ENCODE measurements at places on chromosomes 4 and X. TPM values are rescaled to one million over a fixed set of nuclear protein-coding genes. Genes with fewer than 3 reads are reported as not detected.
A peak's percentile ranks its signal among the peaks of the same experiment; 100 is the strongest.

DNA sequence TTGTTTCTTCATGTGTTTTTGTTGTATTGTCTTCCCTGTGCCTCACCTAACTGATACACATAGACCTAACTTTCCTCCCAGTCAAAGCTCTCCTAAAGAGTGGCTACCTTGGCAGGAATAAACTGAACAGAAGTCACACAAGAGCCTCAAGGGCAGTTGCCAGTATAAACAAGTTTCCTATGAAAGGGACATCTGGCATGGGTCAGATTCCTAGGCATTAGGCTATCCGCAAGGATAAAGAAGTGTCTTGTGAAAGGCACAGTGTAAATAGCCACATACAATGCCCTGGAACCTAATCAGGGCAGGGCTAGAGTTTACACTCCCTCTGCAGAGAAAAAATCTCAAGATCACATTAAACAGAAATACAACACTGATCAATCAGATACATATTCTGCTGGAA lies 220.8 kb downstream of the SPANXN3 start:
- no peak for DNase-seq

DNA sequence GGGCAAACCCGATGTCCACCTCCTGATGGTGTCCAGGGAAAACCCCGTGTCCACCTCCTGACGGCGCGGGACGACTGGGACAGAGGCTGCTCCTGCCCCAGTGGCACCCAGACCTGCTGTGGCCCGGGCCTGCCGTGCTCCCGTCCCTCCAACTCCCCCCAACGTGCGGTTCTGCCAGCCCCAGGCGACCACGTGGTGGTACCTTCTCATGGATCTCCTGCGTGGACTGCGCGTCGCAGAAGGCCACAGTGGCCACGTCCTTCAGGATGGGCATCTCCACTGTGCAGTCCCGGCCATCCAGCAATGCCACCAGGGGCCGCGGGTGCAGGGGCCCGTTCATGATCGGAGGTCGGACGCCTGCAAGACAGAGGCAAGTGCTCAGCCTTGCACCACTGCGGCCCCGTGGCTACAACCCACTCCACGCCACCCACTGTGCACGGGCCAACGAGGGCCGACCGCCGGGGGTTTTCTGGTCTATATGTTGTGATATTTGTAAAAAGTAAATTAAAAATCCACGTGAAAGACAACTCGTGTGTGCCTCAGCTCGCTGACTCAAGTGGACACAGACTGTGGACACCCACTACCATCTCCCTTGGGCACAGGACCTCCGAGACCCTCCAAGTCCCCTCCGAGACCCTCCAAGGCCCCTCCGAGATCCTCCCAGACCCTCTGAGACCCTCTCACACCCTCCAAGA lies 10.8 kb downstream of the CTBP1 start:
- DNase-seq, result no peak

GRCh38 chrX:65900850-65901844 lies 138.7 kb downstream of the VSIG4 start:
- DNase-seq, result no peak

- DNase-seq, result no peak
Observed at GRCh38 chrX:17596546-17597205, 140.6 kb upstream of the SCML1 start.

GRCh38 chr4:122814426-122814825 lies 12.2 kb upstream of the FGF2 start:
- DNase-seq, result no peak

GRCh38 chr4:25953740-25954139 lies 39.7 kb downstream of the SMIM20 start:
- peak; percentile 88 for DNase-seq

DNA sequence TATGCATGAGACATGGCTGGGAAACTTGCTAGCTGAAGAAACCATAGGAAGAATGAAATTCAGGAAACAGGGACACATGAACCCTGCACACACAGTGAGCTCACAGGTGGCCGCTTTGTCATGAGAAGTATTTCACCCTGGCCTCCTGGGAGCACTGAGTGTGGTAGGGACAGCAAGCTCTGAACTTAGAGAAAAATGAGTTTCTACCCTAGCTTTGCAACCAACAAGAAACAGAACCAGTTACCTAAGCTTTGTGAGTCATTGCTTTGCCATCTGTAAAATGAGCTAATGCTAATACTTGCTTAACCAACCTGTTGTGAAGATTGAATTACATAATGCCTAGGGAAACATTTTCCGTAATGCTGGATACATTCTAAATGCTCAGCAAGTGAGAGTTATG lies 206.6 kb upstream of the HS3ST1 start:
- no peak for DNase-seq

DNA sequence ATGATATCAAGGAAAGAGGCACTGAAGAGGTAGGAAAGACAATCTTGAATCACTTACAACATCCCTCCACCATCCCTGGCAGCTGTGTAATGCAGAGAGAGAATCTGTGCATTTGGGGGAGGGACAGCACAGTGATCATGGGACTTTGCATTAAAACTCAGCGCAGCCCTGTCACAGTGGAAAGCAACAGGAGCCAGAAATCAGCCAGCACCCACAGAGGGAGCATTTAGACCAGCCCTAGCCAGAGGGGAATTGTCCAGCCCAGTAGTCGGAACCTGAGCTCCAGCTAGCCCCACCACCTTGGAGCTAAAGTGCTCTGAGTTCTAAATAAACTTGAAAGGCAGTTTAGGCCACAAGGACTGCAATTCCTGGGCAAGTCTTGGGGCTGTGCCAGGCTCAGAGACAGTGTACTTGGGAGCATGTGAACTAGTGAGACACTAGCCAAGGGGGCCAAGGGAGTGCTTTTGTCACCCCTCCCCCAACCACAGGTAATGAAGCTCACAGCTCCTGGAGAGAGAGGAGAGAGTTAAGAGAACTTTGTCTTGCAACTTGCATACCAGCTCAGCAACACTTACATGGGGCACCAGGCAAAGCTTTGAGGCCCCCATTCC lies 83.9 kb upstream of the FAM241A start:
- no peak for DNase-seq

DNA sequence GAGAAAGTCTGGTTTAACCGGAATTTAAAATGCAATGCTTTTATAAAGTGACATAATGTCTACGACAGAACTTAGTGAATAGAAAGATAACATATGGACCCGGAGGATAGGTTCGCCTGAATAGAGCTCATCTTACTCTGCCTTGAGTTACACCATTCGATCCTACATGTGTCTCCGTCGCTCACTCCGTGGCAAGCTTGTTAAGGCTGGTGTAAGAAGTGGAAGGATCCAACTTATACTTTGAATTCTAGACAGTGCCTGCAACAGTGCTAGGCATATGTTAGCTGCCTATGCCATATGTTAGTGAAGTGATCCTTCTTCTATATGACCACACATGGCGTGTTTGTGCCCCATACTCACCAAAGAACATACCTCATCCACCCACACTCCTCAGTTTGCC lies 50.9 kb downstream of the SEL1L3 start:
- DNase-seq, result peak; percentile 82

DNA sequence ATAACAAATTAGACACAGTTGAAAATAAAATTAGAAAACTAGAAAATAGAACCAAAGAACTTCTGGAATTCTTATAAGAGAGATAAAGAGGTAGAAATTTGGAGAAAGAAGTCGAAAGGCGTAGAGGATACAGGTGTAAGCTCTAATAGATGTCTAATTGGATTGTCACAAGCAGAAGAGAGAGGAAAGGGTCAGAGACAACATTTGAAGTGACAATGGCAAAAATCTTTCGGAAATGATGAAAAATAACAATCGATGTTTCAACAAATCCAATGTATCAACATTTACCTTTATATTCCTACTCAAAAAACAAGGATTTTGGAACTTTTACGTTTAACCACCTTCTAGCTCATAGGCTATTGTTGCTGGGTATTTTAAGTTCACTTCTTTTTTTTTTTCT lies 3.8 kb downstream of the CXCL8 start:
- DNase-seq, result no peak

DNA sequence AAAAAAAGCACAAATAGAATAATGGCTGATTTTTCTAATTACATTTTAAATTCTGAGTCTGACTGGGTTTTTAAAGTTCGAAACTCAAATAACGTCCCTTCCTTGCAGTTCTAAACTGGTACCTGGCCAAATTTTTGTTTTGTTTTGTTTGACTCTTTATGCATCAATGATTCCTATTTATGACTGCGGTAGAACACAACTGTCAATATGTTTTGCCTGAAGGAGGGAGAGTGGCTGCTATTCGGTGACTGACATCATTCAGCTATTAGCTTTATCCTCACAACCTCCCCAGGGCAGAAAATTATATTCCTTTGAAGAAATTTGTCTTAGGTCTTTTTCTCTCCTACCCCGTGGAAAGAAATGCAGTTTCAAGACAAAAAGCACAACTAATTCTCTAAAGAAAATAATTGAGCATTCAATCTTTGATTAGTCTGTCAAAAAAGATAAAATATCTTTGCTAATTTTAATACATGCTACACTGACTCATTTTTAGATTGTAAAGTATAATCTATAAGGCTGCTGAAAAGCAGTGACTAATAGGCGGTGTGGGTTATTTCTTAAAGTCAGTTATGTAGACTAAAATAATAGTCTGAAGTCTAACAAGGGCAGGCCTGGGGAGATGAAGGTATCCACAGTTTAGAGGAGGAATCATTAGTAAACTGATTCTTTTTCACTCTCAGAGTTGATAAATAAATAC lies 61.9 kb downstream of the TMEM150C start:
- DNase-seq, result no peak

- peak; percentile 65 for DNase-seq
Observed at GRCh38 chr4:118994030-118994429, 105.4 kb downstream of the SYNPO2 start.

Gene ZXDA
- total RNA-seq, result 9.2 TPM

Gene MAGEH1
- total RNA-seq, result 56.1 TPM

Gene STARD8
- 16.1 TPM for total RNA-seq

Gene EDNRA
- 34.5 TPM for total RNA-seq

Gene DDX53
- not detected for total RNA-seq

Gene LRRC66
- total RNA-seq, result 1.1 TPM

Gene TAF7L
- 0.82 TPM for total RNA-seq

Gene MAGEA4
- total RNA-seq, result not detected

Gene TCEAL7
- 292 TPM for total RNA-seq

Gene SHROOM2
- total RNA-seq, result 2.6 TPM

Gene MND1
- 7.2 TPM for total RNA-seq

Gene SHISA3
- 0.62 TPM for total RNA-seq

Gene SPANXN4
- not detected for total RNA-seq

Gene TMPRSS11F
- 0.72 TPM for total RNA-seq

All from tongue (tissue), 3 donors.